Osteoblast (primary cell): ENCODE measurements at places on chromosomes 13 and 19. TPM values are rescaled to one million over a fixed set of nuclear protein-coding genes. Genes with fewer than 3 reads are reported as not detected.
A peak's percentile ranks its signal among the peaks of the same experiment; 100 is the strongest.

DNA sequence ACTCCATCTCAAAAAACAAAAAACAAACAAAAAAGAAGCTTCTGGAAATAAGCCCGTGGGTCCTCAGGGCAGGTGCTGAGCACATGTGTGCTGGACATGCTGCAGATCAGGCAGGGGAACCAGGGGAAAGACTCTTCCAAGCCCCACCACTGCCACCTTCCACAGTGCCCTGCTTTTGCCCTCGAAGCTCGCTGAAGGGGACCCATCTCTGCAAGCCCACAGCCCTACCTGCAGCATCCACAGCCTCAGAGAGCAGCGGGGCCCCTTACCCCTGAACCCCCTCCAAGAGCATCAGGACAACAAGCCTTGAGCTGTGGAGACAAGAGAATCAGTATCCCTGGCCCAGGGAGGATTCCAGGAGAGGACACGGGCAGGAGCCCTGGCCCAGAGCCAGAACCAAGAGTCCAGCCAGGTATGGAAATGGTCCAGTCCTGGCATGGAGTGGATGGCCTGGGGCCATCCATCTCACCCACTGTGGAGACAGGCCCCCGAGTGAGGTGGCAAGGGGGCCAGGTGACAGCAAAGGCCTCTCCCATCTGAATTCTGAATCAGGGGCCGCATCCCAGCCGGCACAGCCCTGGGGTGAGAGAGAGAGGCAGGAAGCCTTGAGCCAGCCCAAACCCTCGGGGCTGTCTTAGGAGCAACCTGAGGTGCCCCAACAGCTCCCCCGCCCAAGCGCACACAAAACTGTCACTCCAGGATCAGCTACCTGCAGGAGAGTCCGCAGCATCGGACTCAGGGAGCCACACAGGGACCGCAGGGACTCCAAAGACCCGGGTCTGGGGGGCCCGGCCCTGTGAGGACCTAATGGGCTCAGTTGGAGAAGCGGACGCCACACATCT, 51.8 kb upstream of the TPM4 start:
- DNase-seq: peak; percentile 70

DNA sequence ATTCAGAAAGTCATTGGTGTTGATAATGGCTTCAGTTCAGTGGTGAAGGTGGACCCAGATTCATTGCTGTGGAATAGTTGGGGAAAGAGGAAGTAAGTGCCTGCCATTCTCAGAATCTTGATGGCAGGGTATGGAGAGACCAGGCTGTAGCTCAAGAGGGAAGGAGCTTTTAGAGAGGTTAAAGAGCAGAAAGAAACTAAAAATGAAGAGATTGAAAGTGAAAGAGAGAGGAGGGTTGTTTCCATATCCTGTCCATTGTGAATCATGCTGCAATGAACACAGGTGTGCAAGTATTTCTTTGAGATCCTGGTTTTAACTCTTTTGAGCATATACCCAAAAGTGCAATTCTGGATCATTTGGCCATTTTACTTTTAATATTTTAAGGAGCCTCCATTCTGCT, 12.5 kb downstream of the GJB6 start:
- no peak for DNase-seq

GRCh38 chr13:40518481-40518882, 148.0 kb downstream of the FOXO1 start:
- DNase-seq: no peak

DNA sequence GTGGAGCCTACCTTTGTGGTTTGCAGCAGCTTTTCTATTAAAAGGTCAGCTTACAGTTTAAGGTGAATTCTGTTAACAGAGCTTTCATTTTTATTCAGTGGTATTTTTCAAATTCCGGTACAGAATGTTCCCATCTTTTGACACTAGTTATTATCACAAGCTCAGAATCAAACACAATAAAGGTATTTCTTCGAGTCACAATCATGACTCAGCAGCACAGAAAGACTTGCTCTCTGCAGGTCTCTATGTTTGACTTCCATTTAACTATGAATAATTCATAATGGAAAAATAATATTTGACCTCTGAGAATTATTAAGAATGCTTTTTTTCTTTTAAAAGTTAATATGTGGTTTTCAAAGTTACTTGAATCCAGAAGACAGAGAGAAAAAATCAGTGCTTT, 28.2 kb downstream of the DACH1 start:
- DNase-seq: no peak

- peak; percentile 66 for DNase-seq
Measured at GRCh38 chr13:30908416-30908980, 2.4 kb downstream of the MEDAG start.

GRCh38 chr13:75445717-75446499, 36.1 kb downstream of the TBC1D4 start:
- no peak for DNase-seq

The RB1 gene
- 29.8 and 33.3 TPM in 2 replicates for total RNA-seq

- peak; percentile 71 for DNase-seq
Measured at GRCh38 chr13:114089751-114090400, 42.5 kb downstream of the RASA3 start.

GRCh38 chr13:44697058-44697457, 120.9 kb upstream of the TSC22D1 start:
- DNase-seq: no peak

GRCh38 chr19:50710094-50710493, 9.5 kb downstream of the SHANK1 start:
- no peak for DNase-seq

DNA sequence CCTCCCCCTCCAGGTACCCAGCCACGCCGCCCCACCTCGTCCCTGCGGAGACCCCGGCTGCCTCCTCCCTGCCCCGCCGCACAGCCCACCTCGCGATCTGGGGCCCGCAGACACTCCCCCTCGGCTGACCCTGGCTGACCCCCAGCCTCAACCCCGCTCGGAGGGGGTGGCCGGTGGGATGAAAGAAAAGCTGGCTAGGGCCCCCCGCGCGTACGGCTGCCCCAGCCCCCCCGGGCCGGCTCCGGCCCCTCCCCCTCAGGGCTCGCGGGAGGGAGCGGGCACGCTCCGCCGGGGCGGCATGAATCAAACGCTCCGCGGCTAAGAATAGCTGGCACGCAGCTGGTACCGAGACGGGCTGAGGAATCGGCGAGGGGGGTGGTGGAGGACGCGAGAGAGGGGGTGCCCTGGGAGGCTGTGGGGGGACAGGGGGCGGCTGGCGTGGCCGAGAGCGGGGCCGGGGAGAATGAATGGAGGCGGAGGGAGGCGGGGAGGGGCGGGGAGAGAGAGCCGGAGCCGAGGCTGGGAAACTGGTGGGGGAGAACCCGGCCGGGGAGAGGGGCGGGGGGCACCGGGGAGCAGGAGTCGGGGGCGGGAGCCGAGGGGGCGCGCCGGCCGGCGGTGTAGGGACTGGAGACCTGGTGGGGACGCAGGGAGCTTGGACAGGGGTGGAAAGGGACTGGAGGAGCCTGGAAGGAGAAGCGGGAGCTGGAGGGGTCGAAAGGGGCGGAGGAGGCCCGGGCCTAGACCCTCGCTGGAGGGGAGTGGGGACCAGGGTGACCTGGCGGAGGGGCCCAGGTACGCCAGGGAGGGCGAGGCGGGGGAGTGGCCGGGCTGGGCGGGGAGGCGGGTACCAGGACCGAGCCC, 1.1 kb downstream of the SHANK1 start:
- peak; percentile 96 for DNase-seq

DNA sequence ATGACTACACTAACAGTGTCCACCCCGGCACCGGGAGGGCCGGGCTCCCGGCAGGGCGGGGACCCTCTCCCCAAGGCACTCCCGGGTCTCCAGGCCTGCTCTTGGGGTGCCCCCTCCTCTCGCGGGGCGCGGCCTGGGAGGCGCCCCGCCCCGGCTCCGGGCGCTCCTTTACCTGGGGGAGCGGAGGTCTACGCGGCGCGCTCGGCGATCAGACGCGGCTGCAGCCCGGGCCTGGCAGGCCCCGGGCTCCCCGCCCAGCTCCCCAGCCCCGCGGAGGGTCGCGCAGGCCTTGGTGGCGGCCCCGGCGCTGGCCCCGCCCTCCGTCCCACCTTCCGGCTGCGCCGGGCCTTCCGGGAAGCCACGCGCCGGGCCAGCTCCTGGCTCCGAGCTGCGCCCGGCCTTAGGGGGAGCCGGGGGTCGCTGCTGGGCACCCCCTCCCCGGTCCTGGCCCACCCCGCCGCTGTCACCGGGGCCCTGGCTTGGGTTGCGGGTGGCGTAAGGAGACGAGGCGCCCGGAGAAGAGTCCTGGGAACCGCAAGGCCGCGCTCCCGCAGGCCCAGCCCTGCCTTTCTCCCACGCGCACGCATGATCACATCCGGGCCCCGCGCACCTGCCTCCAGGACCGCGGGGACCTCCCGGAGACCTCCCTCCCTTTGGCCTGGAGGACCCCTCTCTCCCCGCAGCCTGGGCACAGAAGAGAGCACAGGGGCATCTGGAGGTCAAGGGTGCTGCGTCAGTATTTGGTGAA, at the start of gene C19orf12:
Gene C19orf12 (minus strand): TSS at position 309 of the 748 bp plus-strand sequence. CDS start 6,848 bp downstream, outside the sequence.
- peak; percentile 92 for DNase-seq

GRCh38 chr13:47798194-47798593, 202.9 kb downstream of the SUCLA2 start:
- DNase-seq: peak; percentile 17

DNA sequence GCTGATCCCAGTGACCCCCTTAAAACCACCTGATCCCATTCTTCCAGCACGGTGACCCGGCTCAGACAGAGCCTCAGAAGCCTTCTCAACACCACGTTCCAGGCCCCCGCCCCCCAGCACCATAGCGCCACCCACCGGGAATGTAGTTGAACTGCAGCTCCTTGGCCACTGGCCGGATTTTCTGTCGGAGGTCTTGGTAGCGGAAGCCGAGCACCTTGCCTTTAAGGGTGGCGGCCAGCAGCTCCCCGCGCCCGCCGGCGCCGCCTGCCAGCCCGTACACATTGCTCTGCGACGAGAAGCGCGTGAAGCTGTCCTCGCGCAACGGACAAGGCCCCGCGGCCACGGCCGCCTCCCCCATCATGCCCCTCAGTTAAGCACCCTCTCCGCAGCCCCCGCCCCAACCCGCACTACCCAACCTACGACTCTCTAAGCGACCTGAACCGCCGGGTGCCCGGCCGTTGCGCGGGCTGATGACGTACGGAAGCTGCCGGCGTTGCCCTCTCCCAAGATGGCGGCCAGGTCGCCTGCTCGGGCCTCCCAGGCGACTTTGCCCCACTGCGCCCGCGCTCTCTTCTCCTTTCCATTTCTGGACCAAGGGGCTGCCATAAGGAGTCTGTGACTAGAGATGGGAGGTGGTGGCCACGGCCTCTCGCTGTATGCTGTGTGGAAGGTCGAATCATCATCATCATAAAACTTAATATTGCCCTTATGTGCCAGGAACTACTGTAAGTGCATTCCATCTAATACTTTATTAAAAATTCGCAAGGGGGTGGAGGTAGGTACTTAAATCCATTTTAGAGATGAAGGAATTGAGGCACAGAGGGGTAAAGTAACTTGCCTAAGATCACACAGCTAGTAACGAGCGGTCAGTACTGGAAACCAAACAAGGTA, at the start of gene KPTN:
Gene KPTN (minus strand): TSS at position 420 of the 891 bp plus-strand sequence. CDS start 59 bp downstream, at position 361.
- DNase-seq: peak; percentile 100

GRCh38 chr19:30227661-30228112, 144.5 kb upstream of the ZNF536 start:
- peak; percentile 99 for DNase-seq

GRCh38 chr13:33665626-33666175, 152.2 kb upstream of the RFC3 start:
- no peak for DNase-seq

GRCh38 chr13:113192902-113193301, 15.6 kb downstream of the PCID2 start:
- DNase-seq: peak; percentile 44

DNA sequence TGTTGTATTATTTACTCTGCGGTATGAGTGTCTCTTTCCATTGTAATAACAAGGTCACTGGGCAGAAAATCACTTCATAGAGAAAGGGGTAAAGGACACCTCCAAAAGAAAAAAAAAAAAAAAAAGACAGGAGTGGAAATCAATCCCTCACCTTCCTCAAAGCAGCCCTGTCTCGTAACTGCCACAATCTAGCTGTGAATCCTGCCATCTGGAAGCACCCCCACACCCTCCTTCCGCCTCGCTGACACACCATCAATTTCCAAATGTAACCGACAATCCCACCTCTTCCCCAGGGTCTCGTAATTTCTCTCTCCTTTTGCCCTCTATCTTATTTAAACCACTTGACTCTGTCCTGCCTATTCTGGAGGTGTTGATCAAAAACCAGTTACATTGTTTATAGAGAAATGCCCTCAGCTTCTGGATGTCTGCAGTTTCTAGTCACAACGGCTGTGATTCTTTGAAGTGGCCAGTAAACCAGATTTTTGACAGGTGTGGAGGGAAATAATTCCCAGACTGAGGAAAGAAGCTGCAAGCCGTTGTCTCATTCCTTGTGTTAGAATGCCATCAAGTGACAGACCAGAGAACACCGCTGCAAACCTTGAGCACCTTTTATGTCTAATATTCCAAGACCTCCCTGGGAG, 9.1 kb upstream of the POP4 start:
- DNase-seq: no peak

The PLPPR2 gene
- 10.6 and 14.1 TPM in 2 replicates for total RNA-seq

The KIR3DL2 gene
- not detected in 2 replicates for total RNA-seq

- no peak for DNase-seq
Measured at GRCh38 chr13:110486061-110486715, 75.3 kb downstream of the RAB20 start.

- no peak for DNase-seq
Measured at GRCh38 chr13:100130930-100131511, 42.1 kb downstream of the PCCA start.

The IL4I1 gene
- 0.29 and 1.4 TPM in 2 replicates for total RNA-seq

DNA sequence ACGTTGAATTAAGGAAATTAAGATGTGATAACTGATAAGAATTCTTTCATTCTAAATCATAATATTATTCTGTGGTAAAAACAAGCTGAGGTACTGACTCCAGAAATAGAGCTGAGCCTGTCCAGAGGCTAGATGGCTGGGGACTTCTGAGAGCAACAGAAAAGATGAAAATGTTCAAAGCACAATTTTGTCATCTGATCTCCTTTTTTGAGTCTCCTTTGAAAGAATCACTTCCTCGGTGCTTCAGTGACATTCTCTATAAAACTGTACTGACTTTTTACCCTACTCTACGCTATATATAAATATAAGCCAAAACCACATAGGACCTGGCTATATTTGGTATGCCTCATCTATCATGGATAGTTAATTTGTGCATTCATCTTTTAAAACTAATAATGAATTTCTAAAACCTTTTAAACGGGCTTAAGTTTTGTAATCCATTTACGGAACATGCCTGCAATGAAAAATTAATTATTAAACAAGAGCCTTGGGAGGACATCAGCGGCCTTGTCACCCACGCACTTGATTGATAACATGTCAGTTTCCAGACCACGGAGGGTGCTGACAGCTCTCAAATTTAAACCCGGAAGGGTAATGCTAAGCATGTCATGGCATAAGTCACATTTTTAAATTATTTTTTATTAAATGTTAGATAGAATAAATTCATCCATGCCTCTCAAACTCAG, 235.5 kb downstream of the PCDH9 start:
- DNase-seq: no peak

- DNase-seq: peak; percentile 65
Measured at GRCh38 chr13:21671620-21672286, 880 bp downstream of the FGF9 start.
